Ovary (tissue), 10 donors: ENCODE measurements at places on chromosomes 13 and 19.

DNA sequence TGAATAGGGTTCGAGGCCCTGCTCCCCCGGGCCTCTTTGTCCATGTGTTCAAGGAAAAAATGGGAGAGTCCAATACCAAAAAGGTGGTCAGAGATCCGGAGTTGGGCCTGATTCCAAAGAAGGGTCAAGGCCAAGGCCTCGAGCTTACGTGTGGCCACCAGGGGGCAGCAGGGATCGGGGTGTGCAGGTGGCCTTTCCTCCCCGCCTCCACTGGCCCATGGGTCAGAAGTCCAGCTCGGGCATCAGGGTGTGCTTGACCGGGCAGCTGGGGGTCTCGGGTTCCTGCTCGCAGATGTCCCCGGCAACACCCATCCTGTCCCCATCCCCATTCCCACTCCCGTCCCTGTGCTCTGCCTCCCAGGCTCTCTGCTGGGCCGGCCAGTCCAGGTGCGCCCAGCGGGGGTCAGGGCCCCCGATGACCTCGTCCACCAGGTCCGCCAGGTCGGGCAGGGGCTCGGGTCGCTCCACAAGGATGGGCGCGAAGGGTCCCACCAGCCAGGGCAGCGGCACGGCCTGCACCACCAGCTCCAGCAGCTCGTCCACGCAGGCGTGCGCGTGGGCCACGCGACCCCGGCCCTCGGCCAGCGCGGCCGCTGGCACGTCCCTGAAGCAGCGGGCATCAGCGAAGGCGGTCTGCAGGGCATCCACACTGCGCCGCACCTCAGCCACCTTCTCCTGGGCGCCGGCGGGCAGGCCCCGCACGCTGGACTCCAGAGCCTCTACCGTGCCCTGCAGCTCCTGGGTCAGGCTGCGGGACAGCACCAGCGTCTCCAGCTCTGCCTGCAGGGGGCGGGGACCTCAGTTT, 5.2 kb upstream of the PLIN4 start:
- peaks cover 13% of the 10 kb centered on the region for H3K4me1 ChIP-seq
- H3K27me3 ChIP-seq: no peaks in the 10 kb centered on the region
- peak; percentile 77 for DNase-seq
- no peaks in the 10 kb centered on the region for H3K36me3 ChIP-seq
- no peak overlapping the region for H3K27ac ChIP-seq

DNA sequence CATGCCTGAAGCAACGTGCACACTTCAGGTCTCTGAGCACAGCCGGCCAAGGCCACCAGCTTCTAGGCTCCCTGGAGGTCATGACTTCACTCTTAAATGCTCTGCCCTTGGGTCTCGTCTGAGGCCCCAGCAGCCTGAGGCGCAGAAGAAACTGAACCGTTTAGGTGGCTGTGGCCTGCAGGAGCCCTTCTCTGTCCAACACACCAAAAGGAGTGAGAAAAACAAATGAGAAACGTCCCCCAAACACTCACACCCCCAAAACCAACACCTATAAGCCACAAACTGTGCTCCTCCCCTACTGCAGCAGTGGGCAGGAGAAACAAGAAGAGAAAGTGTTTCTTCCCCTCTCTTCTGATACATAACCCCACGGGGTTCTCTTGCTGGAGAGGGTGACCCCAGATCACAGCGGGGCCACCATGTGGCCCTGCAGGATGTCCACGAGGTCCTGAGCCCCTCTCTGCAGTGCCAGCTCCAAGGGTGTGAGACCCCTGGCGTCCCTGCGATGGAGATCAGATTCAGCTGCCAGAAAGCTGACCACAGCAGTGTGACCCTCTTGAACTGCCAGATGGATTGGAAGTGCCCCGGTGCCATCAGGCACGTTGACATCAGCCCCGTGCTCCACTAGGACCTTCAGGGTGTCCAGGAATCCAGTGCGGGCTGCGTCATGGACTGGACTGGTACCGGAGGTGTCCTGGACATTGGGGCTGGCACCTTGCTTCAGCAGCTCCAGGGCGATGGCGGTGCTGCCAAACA, 1.0 kb upstream of the KRI1 start:
- H3K27ac ChIP-seq: no peak overlapping the region
- H3K4me1 ChIP-seq: peaks cover 7% of the 10 kb centered on the region
- DNase-seq: peak; percentile 62
- no peaks in the 10 kb centered on the region for H3K27me3 ChIP-seq
- H3K36me3 ChIP-seq: no peaks in the 10 kb centered on the region
- no peak overlapping the region for H3K4me3 ChIP-seq

DNA sequence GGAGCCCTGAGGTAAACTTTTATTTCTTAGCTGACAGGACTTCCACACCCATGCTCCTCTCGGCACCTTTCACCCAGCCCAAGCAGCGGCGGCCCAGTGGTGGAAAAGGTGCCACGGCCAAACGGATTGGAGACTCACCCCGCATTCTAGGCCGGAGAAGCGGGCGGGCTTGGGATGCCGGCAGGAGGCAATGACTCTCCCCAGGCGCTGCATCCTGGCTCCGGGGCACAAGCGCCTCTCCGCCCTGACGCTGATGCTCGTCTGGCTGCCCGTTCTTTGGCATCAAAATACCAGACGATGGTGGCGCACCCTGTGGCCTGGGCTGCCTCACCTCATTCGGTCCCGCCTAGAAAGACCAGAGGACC, 6.7 kb upstream of the ZNF606 start:
- no peaks in the 10 kb centered on the region for H3K4me1 ChIP-seq
- H3K4me3 ChIP-seq: peak overlapping the region; percentile 35
- no peak overlapping the region for H3K27ac ChIP-seq
- H3K27me3 ChIP-seq: no peaks in the 10 kb centered on the region
- no peak for DNase-seq
- H3K36me3 ChIP-seq: no peaks in the 10 kb centered on the region

GRCh38 chr13:97238432-97238831, 16.3 kb downstream of the MBNL2 start:
- H3K36me3 ChIP-seq: no peaks in the 10 kb centered on the region
- no peak overlapping the region for H3K27ac ChIP-seq
- DNase-seq: no peak
- H3K4me3 ChIP-seq: no peak overlapping the region
- peaks cover 22% of the 10 kb centered on the region for H3K4me1 ChIP-seq
- H3K27me3 ChIP-seq: no peaks in the 10 kb centered on the region

DNA sequence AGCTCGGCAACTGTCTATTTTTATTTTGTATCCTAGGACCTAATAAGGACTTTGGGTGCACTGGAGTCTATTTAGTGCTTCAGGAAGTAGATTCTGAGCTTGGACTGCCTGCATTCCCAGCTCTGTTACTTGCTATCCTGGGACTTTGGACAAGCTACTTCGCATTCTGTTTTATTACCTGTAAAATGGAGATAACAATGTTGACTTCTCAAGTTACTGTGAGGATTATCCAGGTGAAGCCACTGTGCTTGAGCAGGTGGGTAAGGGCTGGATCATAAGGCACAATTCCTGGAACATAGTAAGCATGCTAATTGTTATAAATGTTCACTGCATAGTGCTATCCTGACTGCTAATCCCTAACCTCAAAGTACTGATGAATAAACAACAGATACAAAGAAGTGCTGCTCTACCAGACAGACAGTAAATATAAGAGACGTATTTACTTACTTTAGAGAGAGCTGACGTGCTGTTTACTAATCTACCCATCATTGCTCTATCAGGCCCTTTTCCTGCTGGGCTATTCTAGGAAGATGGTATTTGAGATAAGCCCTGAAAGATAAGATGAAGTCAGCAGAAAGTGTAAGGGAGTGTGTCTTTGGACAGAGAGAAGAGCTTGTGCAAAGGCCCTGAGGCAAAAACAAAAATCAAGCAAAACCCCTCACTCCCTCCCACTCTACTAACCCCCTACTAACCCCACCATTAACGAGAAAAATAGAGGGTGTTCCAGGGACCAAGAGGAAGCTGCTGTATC, 50.8 kb upstream of the FLT1 start:
- H3K4me1 ChIP-seq: no peaks in the 10 kb centered on the region
- no peak overlapping the region for H3K4me3 ChIP-seq
- H3K27me3 ChIP-seq: no peaks in the 10 kb centered on the region
- no peak overlapping the region for H3K27ac ChIP-seq
- no peak for DNase-seq

DNA sequence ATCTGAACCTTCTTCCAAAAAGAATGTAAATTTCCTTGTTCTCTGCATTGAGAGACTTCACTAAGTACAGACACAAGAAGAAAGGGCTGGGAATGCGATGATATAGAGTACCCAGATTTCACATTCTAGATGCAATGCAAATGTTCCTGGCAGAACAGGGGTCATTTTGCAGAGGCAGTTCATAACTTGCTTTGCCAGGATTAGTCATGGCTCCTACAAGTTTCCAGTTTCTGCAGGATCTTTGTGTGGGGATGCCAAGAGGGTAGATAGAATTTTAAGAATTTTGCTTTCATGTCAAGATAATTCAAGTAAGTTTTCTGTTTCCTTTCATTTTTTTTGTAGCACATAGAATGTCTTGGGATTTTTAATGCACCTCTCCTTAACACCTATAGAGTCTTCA, 181.2 kb downstream of the FGF9 start:
- DNase-seq: no peak
- no peak overlapping the region for H3K4me3 ChIP-seq

DNA sequence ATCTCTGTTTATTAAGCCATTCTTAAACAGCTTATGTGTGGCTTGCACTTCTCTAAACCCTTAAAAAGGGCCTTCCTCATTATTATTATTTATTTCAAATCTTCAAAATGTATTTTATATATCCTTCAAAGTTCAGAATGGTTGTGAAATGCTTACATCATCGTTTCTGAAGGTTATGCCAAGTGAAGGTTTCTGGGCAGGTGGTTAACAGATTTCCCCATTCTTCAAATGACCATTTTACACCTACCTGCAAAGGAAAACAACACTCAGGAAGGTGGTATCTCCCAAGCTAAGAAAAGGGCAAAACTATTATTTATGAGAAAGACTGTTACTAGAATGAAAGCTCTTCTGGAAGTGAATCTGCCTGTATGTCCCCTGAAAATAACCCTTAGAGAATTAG, 191.6 kb downstream of the SHISA2 start:
- H3K27ac ChIP-seq: no peak overlapping the region
- no peaks in the 10 kb centered on the region for H3K36me3 ChIP-seq
- H3K4me3 ChIP-seq: no peak overlapping the region
- DNase-seq: no peak
- no peaks in the 10 kb centered on the region for H3K4me1 ChIP-seq
- no peaks in the 10 kb centered on the region for H3K27me3 ChIP-seq

DNA sequence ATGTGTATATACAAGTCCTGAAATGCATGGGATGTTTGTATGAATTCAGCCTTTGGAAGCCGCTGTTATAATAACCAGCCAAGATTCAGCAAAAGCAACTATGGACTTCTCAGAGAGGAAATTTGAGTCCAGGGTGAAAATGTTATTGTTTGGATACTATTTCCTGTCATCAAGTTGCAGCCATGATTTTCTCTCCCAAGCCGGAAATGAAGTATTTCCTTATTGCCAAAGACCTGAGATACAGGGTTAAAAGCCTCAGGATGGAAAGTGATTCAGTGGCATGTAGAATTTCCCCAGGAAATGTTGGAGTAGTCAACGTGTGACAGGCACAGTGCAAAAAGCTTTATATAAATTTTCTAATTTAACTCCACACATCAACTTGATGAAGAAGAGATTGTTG, 133.9 kb downstream of the IRS2 start:
- no peak overlapping the region for H3K4me3 ChIP-seq
- H3K27me3 ChIP-seq: no peaks in the 10 kb centered on the region
- no peak for DNase-seq

- H3K4me3 ChIP-seq: no peak overlapping the region
- peaks cover 11% of the 10 kb centered on the region for H3K4me1 ChIP-seq
- peak; percentile 51 for DNase-seq
- H3K27ac ChIP-seq: no peak overlapping the region
These were observed 2.2 kb upstream of the TBXA2R start for GRCh38 chr19:3608750-3609322.

GRCh38 chr13:94481941-94482340, 2.5 kb upstream of the DCT start:
- H3K27ac ChIP-seq: no peak overlapping the region
- no peak for DNase-seq
- H3K36me3 ChIP-seq: no peaks in the 10 kb centered on the region
- H3K27me3 ChIP-seq: no peaks in the 10 kb centered on the region

GRCh38 chr13:67224148-67224846, 5.8 kb downstream of the PCDH9 start:
- H3K27ac ChIP-seq: no peak overlapping the region
- DNase-seq: peak; percentile 71
- no peak overlapping the region for H3K4me3 ChIP-seq

- no peak overlapping the region for H3K4me3 ChIP-seq
- no peak for DNase-seq
- no peaks in the 10 kb centered on the region for H3K27me3 ChIP-seq
- H3K36me3 ChIP-seq: no peaks in the 10 kb centered on the region
These were observed 251.6 kb downstream of the KCTD12 start for GRCh38 chr13:76634431-76635191.

GRCh38 chr13:93118081-93118615, 108.5 kb upstream of the GPC6 start:
- no peak for DNase-seq
- no peaks in the 10 kb centered on the region for H3K4me1 ChIP-seq
- no peak overlapping the region for H3K4me3 ChIP-seq
- H3K27ac ChIP-seq: no peak overlapping the region
- H3K27me3 ChIP-seq: no peaks in the 10 kb centered on the region
- no peaks in the 10 kb centered on the region for H3K36me3 ChIP-seq

DNA sequence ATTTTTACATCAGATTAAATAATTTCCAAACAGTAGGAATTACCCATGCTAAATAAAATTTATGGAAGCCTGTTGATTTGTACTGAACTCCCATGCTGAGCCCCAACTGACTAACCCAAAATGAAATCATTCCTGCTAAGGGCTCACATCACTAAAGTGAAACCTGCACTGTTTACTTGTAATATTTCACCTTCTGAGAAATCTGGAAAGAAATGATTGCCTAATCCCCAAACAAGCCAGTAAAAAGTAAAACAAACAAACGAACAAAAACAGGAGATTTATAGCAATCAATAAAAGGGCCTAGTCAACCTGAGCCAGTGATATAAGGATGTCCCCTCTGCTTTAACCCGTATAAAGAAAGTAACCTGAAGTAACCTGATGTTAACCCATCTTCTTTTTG, 1599.8 kb downstream of the OLFM4 start:
- no peaks in the 10 kb centered on the region for H3K36me3 ChIP-seq
- H3K27me3 ChIP-seq: no peaks in the 10 kb centered on the region
- DNase-seq: no peak
- no peaks in the 10 kb centered on the region for H3K4me1 ChIP-seq
